Chondrocyte (in vitro differentiated cells): ENCODE measurements at places on chromosomes 11 and 22. TPM values are rescaled to one million over a fixed set of nuclear protein-coding genes. Genes with fewer than 3 reads are reported as not detected.

Gene DGCR6
- 5.1 to 7.1 TPM (median 5.4 TPM) in 3 replicates for total RNA-seq

Gene SYT13
- 1.8 to 3.2 TPM (median 2.8 TPM) in 3 replicates for total RNA-seq

Gene OR8J3
- not detected in 3 replicates for total RNA-seq

Gene FAM180B
- not detected in 3 replicates for total RNA-seq

Gene ALDH3B2
- total RNA-seq: not detected in 3 replicates

Gene OR9G1
- total RNA-seq: not detected in 3 replicates

Gene ART5
- total RNA-seq: 0.44 to 0.72 TPM (median 0.67 TPM) in 3 replicates

Gene RIBC2
- total RNA-seq: 0.41 to 1.1 TPM in 2 of 3 replicates, not detected in the other

Gene OR4C45
- not detected in 3 replicates for total RNA-seq

Gene PRG3
- total RNA-seq: not detected in 3 replicates
